ENCODE measurements at places on chromosomes 1 and 21. TPM values are rescaled to one million over a fixed set of nuclear protein-coding genes. Genes with fewer than 3 reads are reported as not detected.

The CCDC185 gene
- total RNA-seq = not detected

The PLD5 gene
- total RNA-seq = 0.59 TPM

The CTPS1 gene
- total RNA-seq = 122 TPM

The ACTA1 gene
- 0.14 TPM for total RNA-seq

The LCA5L gene
- total RNA-seq = 3.0 TPM

The CTSK gene
- 5.0 TPM for total RNA-seq

The OR10J1 gene
- total RNA-seq = not detected

The GUK1 gene
- total RNA-seq = 379 TPM

The KIF17 gene
- total RNA-seq = 1.2 TPM

The FAM177B gene
- not detected for total RNA-seq

The CELA2B gene
- total RNA-seq = not detected

The FCRL2 gene
- not detected for total RNA-seq

The HSD3B2 gene
- total RNA-seq = not detected

The NOS1AP gene
- 0.89 TPM for total RNA-seq
